HCT116 (cell line): ENCODE measurements at places on chromosomes 2 and 18. TPM values are rescaled to one million over a fixed set of nuclear protein-coding genes. Genes with fewer than 3 reads are reported as not detected.

UBE2F gene
- total RNA-seq, result 32.8 TPM

DNA sequence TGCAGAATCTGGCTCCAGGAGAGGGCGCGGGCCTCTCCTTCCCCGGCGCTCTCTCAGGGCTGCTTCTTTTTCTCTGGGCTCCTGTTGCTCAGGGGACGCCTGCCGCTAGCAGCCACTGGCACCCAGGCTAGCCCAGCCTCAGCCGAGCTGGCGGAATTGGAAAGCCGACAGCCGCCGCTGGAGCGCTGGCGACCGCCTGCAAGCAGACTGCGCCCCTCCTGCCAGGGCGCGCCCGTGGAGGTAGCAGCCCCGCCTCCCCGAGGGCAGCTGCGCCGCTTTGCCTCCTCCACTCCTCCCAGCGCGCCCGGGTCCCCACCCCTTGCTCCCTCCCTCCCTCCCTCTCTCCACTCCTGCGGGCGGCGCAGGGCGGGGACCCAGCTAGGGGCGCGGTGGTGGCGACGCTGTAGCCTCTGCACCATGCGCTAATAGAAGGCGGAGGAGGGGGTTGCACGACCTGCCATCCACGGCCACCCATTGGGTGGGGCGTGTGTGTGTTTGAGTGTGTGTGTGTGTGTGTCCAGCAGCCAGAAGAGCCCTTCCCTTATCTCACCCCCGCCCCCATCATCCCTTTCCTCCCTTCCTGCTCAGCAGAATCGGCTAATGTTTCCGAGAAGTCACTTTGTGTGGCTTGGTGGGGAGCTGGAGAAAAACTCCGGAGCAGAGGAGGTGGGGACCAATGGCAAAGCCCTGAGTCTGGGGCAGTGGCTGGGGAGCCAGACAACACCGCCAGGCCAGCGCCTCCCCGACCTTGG is at the start of gene SCN9A:
SCN9A (minus strand) TSS at position 209 of the 752 bp plus-strand sequence. CDS start 64,188 bp downstream, outside the sequence.
- DNase-seq, result no peak

FBXO15 gene
- total RNA-seq, result 1.1 TPM

CAB39 gene
- total RNA-seq, result 63.6 TPM

DNA sequence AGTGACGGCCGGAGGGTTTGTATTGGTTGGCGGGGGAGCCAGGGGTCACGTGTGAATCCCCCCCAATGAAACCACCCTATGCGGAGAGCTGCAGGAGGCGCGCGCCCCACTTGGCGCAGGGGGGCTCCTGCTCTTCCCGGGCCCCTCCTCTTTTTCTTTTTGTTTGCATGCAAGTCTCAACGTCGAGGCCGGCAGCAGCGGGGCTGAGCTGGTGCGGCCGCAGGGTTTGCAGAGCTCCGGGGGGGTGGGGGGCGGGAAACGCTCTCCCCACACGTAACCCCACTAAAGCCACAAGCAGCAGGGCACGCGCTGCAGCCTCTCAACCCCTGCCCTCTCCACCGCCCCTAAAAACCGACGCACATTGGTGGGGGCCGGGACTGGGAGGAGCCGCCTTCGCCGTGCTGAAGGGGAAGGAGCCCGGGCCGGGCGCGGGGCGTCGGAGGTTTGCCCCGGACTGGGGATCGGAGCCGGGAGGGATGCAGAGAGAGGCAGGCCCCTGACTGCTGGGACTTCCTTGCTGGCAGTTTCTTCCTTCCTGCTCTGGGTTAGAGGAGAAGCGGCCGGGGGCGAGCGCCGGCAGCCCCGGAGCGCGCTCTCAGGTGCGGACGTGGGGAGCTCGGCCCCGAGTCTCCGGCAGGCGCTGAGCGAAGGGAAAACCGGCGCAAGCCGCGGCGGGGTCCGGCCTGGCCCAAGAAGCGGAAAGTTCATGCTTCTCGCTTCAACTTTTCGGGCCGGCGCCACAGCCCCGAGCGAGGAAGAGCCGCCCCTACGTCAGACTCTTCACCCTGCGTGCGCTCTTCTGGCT is 864 bp downstream of the LBH start:
- DNase-seq, result no peak
